Activated T-cell treated with anti-CD3 and anti-CD28 coated beads, Interleukin-2, amount 50 U/mL, for 72 hours (primary cell): ENCODE measurements at places on chromosomes 3 and 15.
A peak's percentile ranks its signal among the peaks of the same experiment; 100 is the strongest.

DNA sequence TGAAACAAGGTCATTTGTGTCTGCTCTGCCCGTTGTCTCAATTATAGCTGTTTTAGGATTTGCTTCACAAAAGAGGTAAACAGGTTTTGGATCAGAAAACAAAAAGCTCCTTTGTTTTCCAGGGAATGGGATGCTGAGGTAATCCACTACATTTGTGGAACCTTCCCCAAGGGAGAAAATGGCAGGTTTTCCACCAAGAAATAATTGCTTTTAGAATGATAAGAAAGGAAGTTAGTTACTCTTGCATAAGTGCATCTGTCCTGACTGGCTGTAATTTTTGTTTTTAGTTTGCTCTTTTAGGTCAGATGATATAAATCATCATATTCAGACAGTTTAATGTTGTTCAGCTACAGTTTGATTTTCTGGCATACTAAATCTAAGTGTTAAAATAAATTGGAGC is 198.5 kb upstream of the COL8A1 start:
- DNase-seq, result no peak

GRCh38 chr3:61029194-61029593 is 222.1 kb downstream of the FHIT start:
- DNase-seq, result no peak

GRCh38 chr15:78985859-78986475 is 41.1 kb upstream of the CTSH start:
- no peak for DNase-seq

GRCh38 chr3:170360916-170361315 is 3.4 kb downstream of the SKIL start:
- DNase-seq, result no peak

GRCh38 chr3:56903231-56903782 is 101.6 kb upstream of the ARHGEF3 start:
- DNase-seq, result no peak

GRCh38 chr3:94423578-94423977 is 360.7 kb downstream of the NSUN3 start:
- no peak for DNase-seq

- peak; percentile 69 for DNase-seq
Observed at GRCh38 chr15:25846377-25846776, 16.8 kb downstream of the ATP10A start.

DNA sequence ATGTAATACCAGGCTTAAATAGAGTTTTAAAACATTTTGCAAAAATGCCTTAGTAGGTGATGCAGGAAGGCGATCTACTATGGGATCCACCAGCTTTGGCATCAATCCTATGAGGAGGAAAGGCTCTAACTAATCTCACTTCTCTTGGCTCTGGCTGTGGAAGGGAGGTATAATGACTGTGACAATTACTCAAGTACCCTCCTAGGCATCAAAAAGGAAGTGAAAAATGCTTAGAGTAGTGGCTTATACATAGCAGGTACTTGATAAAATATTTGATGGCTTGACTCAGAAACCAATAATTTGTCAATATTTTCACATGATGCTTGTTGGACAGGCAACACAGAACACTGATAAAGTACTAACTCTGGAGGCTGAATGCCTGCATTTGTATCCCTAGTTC is 34.1 kb upstream of the SERPINI2 start:
- DNase-seq, result no peak

GRCh38 chr3:123993818-123994217 is 1.9 kb upstream of the ROPN1 start:
- DNase-seq, result no peak

- DNase-seq, result no peak
Observed at GRCh38 chr15:79116771-79117170, 26.2 kb upstream of the RASGRF1 start.

GRCh38 chr15:75031848-75032247 is 8.5 kb downstream of the PPCDC start:
- DNase-seq, result no peak

GRCh38 chr3:39232859-39233258 is 40.5 kb upstream of the XIRP1 start:
- DNase-seq, result no peak

- DNase-seq, result no peak
Observed at GRCh38 chr3:30681649-30682211, 75.3 kb downstream of the TGFBR2 start.

DNA sequence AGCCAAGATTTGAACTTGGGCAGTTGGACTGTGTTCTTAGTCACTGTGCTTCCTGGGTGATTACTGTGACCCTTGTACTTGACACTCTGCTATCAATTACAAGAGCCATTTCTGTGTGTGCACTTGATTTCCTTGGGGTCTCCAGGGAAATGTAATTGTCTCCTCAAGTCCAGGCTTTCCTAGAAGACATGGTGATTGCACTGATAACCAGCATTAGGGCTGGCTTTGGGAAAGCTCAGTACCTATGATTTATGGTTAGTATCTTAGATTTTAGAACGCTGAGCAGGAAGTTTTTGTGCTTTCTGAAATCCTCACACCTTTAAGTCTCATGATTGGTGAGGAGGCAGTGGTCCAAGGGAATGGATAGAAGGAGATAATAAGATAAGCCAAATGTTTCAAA is 1.6 kb upstream of the CLDN11 start:
- DNase-seq, result no peak

GRCh38 chr3:9251055-9251786 is 1.8 kb upstream of the SRGAP3 start:
- DNase-seq, result no peak

DNA sequence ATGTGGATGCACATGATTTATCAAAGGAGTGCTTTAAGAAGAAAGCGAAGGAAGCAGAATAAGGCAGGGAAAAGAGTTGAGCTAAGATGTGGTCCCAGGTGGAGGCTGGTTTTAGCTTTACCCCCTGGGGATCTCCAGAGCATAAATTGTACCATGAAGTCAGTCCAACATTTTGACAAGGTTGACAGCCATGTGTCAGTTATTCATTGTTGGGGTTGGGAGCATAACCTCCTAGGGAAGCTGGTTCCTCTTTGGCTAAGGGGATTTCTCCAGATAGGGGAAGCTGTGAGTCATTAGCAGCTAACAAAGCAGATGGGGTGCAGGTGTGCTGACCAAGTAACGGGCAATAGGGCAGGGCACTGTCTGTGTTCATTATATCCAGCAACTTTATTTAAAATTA is 123.7 kb upstream of the IGSF10 start:
- no peak for DNase-seq

- DNase-seq, result no peak
Observed at GRCh38 chr3:175005881-175006280, 146.7 kb downstream of the NAALADL2 start.

DNA sequence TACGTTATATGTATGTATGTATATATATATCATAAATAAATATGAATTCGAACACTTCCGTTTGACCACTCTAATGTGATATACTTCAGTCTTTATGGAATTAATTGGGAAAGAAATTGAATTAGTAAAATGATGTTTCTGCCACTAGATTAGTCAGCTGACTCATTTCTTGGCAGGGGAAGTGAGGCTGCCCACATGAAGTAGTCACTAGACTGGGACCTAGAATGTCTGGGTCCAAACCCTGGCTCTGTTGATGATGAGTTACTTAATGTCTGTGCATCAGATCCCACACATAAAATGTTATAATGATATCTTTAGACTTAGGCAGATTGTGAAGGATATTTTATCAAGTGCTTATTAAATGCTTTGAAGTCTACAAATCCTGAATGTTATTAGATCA is 27.4 kb upstream of the ARL14 start:
- no peak for DNase-seq

DNA sequence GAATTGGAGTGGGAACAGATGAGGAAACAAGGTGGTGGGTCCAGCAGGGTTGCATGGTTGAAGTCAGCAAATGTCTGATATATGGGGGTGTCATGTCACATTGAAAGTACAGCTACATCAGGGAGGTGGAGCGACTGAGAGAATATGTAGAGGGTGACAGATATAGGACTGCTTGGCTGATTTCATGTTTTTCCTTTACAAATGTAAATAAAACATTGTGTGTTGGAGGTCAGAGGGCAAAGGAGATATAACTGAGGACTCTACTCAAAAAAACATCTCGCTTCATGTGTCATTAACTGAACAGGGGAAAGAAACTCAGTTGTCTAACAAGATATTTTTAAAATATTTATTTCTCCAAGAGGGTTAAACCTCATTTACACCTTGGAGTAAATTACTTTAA is 177.7 kb downstream of the TIGIT start:
- no peak for DNase-seq

- DNase-seq, result no peak
Observed at GRCh38 chr3:107366766-107367165, 10.5 kb upstream of the CCDC54 start.
